ENCODE measurements at places on chromosomes 4 and X.

GRCh38 chr4:119268466-119268865, 53.5 kb downstream of the FABP2 start:
- no peak for DNase-seq

GRCh38 chr4:37524267-37524666, 161.9 kb downstream of the RELL1 start:
- no peak for DNase-seq

- no peak for DNase-seq
These were observed 37.9 kb downstream of the CUL4B start for GRCh38 chrX:120522820-120523219.

DNA sequence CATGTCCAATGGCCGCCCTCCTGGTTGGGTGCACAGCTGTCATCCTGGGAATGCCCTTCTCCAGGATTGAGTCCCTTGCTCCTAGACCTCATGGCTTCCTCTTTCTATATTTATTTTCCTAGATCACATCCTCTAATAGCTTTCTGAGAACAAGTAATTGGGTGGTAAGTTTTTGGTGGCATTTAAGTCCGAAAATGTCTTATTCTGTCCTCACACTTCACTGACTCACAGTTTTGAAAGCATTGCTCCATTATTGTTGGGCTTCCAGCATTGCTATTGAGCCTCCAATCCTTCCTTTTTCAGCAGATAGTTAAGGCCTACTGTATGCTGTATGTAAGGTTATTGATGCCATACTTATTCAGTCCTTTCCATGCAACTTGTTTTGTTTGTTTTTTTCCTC, 25.9 kb downstream of the PGM2 start:
- DNase-seq = no peak

DNA sequence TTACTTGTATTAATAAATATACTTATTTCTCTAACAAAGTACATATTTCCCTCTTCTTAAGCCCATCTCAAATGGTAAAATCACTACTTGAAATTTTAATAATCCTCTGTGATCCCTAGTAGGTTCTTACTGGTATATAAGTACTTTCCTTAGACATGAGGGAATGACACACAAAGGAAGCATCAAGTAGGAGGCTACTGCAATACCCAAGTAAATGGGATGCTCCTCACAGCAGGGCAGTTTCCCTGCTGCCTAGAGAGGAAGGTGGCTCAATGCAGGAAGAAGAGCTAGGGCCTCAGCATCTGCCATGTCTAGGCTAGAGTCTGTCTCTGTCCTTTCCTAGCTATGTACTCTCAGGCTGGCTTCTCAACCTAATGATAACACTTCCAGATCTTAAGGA, 122.1 kb upstream of the DIPK2B start:
- no peak for DNase-seq

DNA sequence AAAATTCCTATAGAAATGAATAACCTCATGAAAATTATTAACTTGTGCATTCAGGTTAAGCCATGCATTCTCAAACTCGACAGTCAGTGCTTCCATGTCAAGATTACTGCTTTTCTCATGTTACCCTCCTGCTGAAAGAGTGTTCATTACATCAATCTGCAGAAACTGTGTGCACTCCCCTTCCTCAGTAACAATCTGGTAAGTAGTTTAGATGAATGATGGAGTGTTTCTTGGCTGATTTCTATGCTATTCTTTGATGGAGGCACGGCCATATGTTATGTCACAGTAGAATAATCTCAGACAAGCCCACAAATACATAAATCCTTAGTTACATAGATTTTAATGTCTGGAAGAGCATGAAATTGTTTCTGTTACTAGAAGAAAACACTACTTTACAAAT, 193.3 kb upstream of the FAM47A start:
- DNase-seq = no peak

DNA sequence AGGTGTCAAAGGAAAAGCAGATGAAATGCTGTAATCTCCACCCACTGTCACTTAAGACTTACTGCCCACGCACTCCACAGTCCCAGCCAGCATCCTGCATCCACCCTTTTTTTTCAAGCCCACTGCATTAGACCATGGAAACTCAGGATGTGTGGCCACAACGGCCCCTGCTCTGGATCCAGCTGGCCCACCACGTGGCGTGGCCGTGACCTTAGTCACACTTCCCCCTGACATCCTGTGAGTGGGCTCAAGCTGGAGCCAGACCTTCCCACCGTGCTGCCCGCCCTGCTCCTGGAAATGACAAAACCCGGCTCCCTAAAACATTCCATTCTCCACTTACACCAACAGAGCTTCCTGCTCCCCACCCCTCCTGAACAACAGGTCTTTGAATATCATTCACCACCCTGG, 588.3 kb upstream of the DIPK2B start:
- no peak for DNase-seq

Measured in T follicular helper cell (primary cell).